ENCODE measurements at places on chromosomes 4 and X.

- DNase-seq = no peak
These were observed 976.5 kb downstream of the RPA4 start for GRCh38 chrX:97860226-97860625.

DNA sequence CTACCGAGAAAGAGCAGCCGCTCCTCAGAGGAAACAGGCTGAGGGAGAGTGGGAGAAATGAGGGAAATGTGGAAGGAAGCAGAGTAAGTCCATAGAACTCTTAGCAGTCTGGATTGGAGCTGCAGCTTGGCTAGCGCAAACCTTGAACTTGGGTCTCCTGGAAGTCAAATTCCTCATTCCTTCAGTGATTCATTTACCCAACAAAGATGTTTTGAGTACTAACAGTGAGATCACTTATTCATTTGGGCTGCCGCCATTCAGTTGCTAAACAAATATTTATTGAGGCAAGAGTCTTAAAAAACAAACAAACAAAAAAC is 51.5 kb downstream of the SEL1L3 start:
- no peak for DNase-seq

GRCh38 chr4:64250488-64250887 is 158.8 kb downstream of the TECRL start:
- no peak for DNase-seq

DNA sequence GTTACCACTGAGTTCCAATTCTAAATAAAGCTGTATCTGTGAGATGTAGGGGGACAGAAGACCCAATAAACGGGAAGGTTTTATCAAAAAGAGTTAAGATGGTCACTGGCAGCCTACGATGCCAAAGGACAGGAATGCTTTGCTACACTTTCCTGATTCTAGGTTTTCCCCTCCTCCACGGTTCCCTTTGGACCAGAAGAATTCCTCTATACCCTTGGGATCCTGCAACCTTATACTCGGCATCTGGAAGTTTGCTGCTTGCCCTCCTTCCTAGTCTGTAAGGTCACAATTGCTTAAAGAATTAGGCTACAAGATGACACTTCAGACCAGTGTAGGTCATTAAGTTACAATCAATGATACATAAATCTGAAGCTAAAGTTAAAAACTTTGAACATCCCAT is 64.3 kb downstream of the SCML2 start:
- DNase-seq = no peak

GRCh38 chrX:1581132-1581531 is 10.3 kb upstream of the AKAP17A start:
- peak; percentile 85 for DNase-seq

GRCh38 chr4:76736414-76736813 is 161.5 kb downstream of the SOWAHB start:
- no peak for DNase-seq

DNA sequence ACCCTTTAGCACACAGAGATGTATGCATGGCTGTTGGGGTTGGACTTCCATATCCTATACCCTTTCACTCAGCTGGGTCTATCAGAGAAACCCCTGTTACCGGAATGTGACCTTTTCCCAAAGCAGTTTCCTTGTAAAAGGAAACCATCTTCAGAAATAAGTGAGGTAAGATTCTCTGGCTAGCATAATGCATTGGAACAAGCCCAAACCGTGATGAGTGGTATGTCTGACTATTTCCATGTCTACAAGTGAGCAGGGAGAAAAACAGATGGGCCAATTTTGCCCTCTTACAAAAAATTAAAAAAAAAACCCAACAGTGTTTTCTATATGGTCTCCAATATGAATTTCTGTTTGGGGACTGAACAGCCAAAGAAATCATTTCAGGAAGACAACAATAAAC is 283.9 kb downstream of the SMARCA1 start:
- no peak for DNase-seq

GRCh38 chr4:148539387-148539786 is 97.2 kb upstream of the NR3C2 start:
- no peak for DNase-seq

- DNase-seq = no peak
These were observed 48.1 kb upstream of the RAP2C start for GRCh38 chrX:132267392-132267791.

DNA sequence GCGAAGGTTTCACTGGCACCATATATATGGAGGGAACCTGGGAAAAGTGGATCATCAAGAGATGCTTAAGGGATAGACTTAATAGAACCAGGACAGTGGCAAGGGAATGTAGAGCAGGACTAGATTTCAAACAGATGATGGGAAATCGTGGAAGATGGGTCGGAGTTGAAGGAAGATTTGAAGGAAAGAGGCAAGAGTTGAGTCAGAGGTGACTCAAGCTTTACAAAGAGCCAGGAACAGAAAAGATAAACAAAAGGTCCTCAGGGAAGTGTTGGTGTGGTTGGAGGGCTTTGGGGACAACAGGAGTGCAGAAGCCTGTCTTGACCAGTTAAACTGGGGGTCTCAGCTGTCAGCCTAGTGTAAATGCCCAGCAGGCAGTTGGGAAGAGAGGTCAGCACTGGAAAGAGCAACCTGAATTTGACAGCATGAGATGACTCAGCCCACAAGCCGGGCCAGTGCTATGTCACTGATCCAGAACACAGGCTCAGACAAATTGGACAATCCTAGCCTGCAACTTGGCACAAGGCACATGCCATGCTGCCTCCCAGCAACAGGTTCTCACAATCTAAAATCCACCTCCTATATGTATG is 230.5 kb downstream of the IDS start:
- DNase-seq = no peak

GRCh38 chrX:40175511-40176350 is 78.0 kb upstream of the BCOR start:
- DNase-seq = peak; percentile 64

- no peak for DNase-seq
These were observed 264.0 kb downstream of the MID1IP1 start for GRCh38 chrX:39065051-39065871.

- no peak for DNase-seq
These were observed 11.0 kb upstream of the DUSP9 start for GRCh38 chrX:153635788-153636668.

DNA sequence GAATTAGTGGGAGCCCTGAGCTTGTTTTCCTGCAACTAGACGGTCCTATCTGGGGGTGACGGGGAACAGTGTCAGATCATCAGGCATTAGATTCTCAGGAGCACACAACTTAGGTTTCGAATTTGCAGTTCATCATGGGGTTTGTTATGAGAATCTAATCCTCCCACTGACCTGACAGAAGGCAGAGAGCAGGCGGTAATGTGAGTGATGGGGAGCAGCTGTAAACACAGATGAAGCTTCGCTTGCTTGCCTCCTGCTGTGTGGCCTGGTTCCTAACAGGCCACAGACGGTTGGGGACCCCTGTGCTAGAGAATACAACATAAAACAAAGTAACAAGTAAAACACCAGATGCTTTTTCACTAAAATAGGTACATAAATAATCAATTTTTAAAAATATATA is 86.2 kb upstream of the BLTP1 start:
- DNase-seq = no peak

DNA sequence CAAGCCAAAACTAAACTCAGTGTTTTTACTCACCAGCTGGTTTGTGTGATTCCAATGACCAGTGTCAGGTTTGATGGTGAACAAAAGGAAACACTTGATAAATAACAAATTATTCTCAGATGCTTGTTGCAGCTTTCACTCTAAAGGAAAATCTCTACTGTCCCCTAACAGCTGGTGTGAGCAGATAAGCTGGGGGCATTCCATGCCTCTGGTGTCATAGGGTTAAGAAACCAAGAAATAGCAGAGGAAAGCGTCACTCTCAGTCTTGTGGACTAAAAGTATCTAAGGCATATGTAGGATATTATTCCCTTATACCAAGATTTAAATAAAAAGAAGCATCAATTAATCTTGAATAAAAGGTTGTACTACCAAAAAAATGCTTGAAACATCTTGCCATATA is 24.3 kb downstream of the TRPC5 start:
- no peak for DNase-seq

GRCh38 chr4:139853309-139853708 is 187.7 kb downstream of the MGST2 start:
- no peak for DNase-seq

DNA sequence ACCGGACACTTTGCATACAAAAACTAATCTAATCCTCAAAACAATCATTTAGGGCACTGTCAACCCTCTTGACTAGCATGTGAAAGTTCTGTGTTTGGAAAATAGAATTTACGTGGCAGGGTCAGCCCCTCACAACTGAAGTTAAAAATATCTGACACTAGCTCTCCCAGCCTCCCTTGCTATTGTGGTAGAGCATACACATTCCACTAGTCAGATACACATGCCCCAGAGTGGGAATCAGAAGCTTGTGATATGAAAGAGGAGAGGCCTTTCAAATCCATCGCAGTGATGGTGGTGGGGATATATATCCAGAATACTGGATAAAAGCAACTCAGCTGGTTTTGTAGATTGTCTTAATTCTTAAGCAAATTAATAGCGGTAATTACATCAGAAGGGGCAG is 205.7 kb upstream of the IL15 start:
- no peak for DNase-seq

DNA sequence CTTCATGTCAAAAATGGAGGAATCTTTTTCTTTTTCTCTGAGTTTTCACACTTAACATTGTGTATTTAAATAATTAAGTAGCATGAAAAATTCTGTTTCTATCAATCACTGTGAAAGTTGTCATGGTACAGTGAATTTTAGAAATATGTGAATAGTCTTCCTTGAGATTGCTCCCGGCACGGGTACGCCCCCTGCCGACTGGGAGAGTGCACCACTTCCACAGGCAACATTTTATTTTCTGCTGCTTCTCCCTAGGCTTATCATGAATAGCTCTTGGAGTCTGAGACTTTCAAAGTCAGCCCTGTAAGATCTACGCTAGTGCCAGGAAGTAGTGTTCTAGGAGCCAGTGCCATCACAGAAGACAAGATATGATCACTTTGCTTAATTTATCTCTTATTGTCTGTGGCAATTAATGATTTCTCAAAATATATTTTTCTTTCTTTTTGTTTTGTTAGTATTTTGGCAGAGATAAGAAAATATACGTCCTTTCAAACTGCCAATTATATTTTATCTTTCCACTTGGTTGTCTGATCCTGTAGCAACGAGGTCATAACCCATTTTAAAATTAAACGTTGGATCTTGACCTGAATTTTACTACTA is 763.8 kb upstream of the AADAT start:
- DNase-seq = no peak

DNA sequence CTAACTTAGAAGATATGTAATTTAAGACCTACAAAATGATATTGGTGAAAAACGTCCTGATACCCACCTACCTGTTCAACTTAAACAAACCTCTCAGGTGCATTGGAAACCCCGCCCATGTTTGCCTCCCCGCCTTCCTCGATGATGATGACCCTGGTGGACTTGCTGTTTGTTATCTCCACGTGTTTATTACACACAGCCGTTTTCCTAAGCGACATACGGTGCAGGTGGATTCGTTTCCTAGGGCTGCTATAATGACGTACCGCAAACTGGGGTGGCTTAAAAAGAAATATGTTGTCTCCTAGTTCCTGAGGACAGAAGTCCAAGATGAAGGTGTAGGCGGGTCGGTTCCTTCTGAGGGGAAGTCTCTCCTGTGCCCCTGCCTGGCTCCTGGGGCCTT is 110.7 kb downstream of the GPR143 start:
- DNase-seq = no peak

DNA sequence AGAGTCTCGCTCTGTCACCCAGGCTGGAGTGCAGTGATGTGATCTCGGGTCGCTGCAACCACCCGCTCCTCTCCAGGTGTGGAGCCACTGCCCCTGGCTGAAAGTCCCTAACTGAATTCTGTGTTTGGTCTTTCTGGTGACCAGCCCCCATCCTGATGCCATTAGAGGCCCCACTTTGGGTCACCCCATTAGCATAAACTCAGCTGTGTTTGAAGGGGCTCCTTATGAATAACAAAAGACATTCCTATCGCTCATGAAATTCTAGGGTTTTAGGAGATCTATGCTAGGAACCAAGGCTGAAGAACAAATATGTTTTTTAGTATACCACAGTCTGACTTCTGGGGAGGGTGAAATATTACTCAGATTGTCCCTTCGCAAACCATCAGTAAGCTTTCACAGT is 652.9 kb downstream of the ADGRL3 start:
- DNase-seq = no peak

GRCh38 chr4:91127192-91127591 is 1000.0 kb downstream of the CCSER1 start:
- DNase-seq = no peak

Data from stimulated activated CD4-positive, alpha-beta T cell treated with anti-CD3 and anti-CD28 coated beads, Interleukin-15, amount 100 ng/mL, for 48 hours (primary cell).